ENCODE measurements at places on chromosomes 2 and 18.

GRCh38 chr2:206520450-206520849 is 77.1 kb downstream of the ADAM23 start:
- DNase-seq: no peak

GRCh38 chr2:96842600-96842999 is 1.2 kb downstream of the ANKRD23 start:
- no peak for DNase-seq

DNA sequence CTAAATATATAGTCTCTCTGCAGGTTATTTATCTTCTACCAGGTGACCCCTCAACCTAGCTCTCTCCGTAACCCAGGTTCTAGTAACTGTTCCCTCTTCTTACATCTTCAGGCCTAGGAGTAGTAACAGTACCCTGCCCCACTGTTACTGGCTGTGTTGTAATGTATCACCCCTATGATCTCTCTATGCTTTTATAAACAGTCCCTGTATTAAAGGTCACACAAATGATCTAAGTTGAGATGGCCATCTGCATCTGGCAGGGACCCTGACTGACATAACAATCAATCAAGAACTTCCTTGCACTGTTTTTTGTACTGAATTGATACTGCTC is 219.7 kb upstream of the STK17B start:
- no peak for DNase-seq

GRCh38 chr2:163248376-163249253 is 410.0 kb upstream of the KCNH7 start:
- DNase-seq: no peak

DNA sequence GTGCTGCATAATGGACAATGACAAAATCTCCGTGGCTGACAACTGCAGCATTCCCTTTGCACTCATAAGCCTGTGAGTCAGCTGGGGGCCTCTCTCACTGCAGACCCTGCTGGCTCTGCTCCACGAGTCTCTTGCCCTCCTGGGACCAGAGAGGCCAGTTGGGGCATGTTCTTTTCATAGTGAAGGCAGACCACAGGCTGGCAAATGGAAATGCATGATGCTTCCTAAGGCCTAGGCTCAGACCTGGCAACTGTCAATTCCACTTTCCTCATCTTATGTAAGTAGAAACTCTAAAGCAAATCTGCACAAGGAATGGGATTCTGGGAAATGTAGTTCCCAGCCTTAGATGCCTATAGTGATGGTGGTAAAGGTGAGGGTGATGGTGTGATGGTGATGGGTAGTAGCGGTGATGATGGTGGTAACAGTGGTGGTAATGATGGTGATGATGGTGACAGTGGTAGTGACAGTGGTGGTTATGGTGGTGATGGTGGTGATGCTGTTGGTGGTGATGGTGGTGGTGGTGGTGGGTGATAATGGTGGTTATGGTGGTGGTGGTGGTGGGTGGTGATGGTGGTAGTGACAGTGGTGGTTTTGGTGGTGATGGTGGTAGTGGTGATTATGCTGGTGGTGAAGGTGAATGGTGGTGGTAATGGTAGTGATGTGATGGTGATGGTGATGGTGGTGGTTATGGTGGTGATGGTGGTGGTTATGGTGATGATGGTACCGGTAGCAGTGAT is 185.8 kb upstream of the ARL4C start:
- DNase-seq: no peak

- DNase-seq: no peak
These were observed 110.2 kb upstream of the CYRIA start for GRCh38 chr2:16775899-16776231.

DNA sequence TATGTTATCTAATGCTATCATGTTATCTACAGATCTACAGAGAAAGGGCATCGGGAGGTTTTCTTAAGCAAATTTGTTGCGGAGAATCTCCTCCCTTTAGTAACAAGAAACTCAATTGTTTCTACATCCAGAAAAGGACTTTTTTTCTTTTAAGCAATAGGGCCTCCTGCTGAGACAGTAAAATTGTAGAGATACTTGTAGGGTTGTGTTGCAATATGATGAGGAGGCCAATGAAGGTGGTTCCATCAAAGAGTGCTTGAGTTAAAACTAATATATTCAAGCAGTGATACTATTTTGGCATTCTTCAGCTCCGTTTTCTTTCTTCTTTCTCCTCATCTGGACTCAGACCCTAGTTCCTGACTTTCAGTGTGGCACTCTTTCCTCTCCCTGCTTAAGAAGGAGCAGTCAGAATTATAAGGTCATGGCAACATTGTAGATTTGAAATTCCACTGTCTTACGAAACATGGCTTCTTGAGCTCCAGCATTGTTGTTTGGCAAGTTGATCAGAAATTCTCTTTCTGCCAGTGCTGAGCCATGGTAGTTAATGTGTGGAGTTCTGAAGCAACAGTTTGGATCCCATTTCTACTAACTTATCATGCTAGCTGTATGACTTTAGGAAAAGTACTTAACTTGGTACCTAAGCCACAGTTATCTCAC is 202.0 kb upstream of the SLC14A2 start:
- DNase-seq: no peak

DNA sequence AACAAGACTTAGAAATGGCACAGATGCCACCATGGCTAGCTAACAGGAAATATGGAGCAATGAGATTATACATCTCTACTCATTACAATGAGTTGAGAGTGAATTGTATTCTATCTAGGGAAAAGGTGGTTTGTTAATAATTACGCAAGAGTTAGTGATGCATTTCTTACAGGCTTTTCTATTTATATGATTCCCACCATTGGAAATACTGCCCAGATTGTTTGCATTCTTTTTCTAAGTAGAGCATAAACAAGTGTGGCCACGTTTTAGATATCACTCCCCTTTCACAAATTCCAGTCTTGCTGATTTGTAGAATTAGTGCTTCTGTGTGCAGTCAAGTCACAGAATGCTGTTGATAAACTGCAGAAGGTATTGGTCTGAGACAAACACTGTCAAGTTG is 56.6 kb downstream of the ZNF804A start:
- no peak for DNase-seq

- DNase-seq: no peak
These were observed 939.5 kb downstream of the ERBB4 start for GRCh38 chr2:211599146-211599545.

- DNase-seq: no peak
These were observed 51.1 kb downstream of the R3HDM1 start for GRCh38 chr2:135582383-135582782.

GRCh38 chr2:197130318-197130717 is 180.3 kb downstream of the ANKRD44 start:
- DNase-seq: no peak

DNA sequence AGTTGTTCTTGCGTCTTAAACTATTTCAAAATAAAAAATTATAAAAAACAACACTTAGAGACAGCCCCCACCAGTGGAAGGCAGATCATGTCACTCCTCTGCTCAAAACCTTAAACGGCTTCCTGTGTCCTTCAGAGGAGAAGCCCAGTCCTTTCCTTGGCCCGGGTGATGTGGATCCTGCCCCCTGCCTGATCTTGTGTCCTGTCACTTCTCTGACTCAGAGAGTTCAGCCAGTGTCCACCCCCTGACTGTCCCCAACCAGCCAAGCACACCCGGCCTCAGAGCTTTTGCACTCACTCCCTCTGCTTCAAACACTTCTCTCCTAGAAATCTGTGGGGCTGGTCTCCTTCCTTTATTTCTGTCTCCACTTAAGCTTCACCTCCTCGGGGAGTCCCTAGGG is 35.4 kb downstream of the TOGARAM2 start:
- DNase-seq: no peak

DNA sequence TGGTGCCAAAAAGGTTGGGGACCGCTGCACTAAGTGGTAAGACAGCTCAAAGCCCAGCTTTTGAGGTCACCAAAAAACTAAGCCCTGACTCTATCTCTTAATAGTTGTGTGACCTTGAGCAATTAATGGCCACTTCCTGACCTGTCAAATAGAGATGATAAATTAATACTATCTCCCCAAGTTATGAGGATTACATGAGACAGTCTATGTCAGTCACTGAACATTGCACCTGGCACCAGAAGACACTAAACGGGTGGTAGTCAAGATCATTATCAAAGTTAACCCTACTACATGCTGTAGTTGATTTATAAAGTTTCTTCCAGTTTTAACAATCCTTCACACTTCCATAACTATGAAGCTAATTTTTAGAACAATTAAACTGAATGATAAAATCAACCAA is 36.5 kb downstream of the STPG4 start:
- DNase-seq: no peak

- DNase-seq: no peak
These were observed 8.6 kb downstream of the CLIP4 start for GRCh38 chr2:29123617-29124349.
